ENCODE measurements at places on chromosomes 5 and 9. TPM values are rescaled to one million over a fixed set of nuclear protein-coding genes. Genes with fewer than 3 reads are reported as not detected.

PRXL2C gene
- total RNA-seq = 4.8 TPM

BTNL8 gene
- total RNA-seq = not detected

LECT2 gene
- not detected for total RNA-seq

FAM81B gene
- not detected for total RNA-seq

CSF2 gene
- 41.4 TPM for total RNA-seq

PCDHB7 gene
- total RNA-seq = not detected

CYLC2 gene
- total RNA-seq = not detected

CER1 gene
- total RNA-seq = not detected

GAPT gene
- total RNA-seq = 0.31 TPM

OLFM1 gene
- total RNA-seq = not detected

NUDT12 gene
- 0.26 TPM for total RNA-seq

VAV2 gene
- 1.9 TPM for total RNA-seq

PDE4D gene
- 55.0 TPM for total RNA-seq

PCDHGA11 gene
- total RNA-seq = 0.33 TPM

CAAP1 gene
- 15.8 TPM for total RNA-seq

GRCh38 chr5:97142521-97143254 lies at the start of gene LIX1:
Gene LIX1, minus strand, starts transcription at chr5:97142611. Its CDS starts 35 bp downstream, at chr5:97142576.
- no peak for DNase-seq

DNA sequence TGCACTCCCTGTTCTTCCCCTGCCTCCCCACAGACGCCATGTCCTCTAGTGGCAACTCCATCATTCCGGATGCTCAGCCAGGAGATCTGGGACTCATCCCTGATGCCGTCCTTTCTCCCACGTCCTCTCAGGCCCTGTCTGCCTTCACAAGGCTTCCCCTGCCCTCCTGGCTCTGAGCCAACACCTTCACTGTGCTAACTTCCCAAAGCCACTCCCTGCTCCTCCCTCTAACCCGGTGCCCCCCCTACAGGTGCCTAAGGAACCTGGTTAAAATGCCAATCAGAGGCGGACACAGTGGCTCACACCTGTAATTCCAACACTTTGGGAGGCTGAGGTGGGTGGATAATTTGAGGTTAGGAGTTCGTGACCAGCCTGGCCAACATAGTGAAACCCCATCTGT lies 67.6 kb downstream of the LMX1B start:
- DNase-seq = no peak

- DNase-seq = no peak
Measured at GRCh38 chr9:118992813-118993794, 376.1 kb downstream of the BRINP1 start.

- DNase-seq = no peak
Measured at GRCh38 chr5:84248013-84248412, 136.7 kb downstream of the EDIL3 start.

DNA sequence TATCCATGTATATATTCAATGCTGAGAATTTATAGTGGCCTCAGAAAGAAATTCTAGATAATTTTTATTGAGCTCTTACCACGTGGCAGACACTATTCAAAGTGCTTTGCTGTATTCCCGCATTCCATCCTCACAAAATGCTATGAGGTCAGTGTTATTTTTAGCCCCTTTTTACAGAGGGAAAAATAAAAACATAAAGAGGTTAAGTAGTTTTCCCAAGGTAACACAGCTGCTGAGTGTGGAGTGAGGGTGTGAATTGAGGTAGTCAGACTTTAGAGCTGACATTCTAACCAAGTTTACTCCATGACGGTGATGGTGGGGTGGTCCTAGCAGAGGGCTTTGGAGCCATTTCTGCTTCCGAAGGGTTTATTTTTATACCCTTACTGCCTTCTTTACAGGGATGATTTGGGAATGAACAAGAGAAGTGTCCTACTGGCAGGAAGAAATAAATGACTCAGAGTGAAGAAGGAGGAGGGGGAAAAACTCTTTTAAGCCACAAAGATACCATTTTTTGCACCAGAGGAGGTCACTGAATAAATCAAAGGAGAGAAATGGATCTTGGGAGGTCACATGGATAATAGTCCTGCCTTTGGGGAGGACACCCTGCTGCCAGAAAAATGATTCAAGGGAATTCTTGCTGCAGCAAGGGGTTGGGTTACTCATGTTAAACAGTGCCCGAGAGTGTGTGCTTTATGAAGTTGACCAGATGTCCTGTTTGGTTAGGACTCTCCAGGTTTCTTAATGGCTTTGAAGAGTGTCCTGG lies 76.1 kb downstream of the HMHB1 start:
- DNase-seq = no peak

DNA sequence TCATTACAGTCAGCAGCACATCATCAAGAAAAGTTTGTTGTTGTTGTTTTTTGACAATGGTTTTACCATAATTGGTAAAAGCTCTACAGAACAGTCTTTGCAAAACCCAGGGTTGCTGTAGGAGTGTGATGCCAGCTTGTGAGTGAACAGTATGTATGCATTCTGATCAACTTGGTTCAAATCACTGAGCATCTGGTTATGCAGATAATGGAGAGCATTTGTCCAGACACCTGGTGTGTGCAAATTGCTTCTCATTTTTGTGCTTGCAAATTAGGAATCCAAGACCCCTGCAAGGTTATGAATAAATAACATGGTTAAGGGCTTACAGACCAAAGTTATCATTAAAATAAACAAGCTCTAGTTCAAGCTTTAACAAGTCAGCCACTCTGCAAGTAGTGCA lies 448.7 kb upstream of the ACTBL2 start:
- DNase-seq = no peak

DNA sequence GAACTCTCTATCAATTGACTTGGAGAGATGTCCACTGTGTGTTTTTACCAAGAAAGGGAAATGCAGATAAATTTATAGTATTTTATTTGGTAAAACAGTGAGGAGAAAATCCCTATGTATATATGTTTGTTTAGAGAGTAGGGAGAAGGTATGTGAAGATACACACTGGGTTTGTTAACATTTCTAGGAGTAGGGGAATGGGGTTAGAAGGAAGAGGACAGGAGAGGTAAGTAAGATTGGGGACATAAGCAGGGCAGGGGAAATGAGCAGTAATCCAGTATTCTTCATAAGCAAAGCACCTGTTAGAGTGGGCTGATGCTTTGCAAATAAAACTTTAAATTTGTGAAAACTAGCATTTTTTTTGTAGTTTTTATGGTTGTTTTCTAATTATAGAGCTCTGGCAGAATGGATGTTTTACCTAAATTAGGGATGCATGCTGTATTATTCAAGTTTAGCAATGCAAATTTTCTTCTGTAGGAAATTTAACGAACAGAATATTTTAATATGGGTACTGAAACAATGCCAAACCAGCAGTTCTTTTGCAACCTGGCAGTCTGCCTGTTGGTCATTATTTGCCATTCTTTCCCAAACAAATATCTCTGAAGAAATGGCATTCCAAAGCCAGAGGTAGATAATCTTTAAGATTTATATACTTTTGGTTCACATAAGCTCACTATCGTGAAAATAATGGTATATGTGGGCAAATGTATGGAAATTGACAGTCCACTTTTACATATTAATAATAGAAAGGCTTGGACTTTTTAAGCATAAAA lies 19.4 kb upstream of the DCP2 start:
- DNase-seq = no peak

DNA sequence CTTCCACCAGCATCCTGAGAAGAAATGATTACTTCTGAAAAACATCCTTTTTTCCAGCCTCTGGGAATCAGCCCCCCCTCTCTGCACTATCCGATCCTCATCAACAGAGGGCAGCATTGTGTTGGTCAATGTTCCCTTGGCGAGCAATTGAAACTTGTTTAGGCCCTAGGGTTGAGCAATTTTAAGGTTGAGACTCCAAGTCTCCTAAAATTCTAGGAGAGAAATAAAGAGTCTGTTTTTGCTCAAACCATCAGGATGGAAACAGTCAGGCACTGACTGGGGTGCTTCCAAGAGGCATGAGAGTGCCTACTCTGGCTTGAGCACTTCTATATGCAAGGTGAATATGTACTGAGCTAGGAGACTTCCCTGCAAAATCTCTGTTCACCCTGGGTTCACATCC lies 12.4 kb upstream of the CYFIP2 start:
- DNase-seq = no peak

DNA sequence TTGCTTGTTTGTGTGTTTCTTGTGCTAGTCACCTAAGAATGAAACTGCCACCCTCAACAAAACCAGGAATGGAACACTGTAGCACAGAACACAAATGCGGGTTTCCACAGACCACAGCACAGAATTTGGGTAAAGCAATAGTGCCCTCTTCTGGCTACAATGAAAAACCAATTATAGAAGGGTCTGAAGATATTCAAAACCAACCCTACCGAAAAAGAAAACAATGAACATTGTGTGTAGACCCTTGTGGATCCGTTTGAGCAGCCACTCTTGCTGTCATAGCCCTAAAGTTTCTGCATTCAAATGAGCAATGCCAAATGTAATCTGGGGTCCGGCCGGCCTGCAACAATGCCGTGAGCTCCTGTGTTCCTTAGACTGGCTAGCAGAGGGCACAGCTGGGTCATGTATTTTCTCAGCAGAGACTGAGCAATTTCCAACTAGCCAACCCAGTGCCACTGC lies 8.3 kb upstream of the ENC1 start:
- no peak for DNase-seq

GRCh38 chr9:27572061-27572460 lies 1.2 kb downstream of the C9orf72 start:
- no peak for DNase-seq

GRCh38 chr5:137665678-137666460 lies 70.0 kb downstream of the KLHL3 start:
- no peak for DNase-seq

- no peak for DNase-seq
Measured at GRCh38 chr5:4907571-4907970, 232.6 kb upstream of the ADAMTS16 start.

GRCh38 chr5:126384985-126385384 lies 38.2 kb upstream of the GRAMD2B start:
- no peak for DNase-seq

GRCh38 chr9:95506428-95506677 lies 10.4 kb downstream of the PTCH1 start:
- DNase-seq = peak; percentile 68

DNA sequence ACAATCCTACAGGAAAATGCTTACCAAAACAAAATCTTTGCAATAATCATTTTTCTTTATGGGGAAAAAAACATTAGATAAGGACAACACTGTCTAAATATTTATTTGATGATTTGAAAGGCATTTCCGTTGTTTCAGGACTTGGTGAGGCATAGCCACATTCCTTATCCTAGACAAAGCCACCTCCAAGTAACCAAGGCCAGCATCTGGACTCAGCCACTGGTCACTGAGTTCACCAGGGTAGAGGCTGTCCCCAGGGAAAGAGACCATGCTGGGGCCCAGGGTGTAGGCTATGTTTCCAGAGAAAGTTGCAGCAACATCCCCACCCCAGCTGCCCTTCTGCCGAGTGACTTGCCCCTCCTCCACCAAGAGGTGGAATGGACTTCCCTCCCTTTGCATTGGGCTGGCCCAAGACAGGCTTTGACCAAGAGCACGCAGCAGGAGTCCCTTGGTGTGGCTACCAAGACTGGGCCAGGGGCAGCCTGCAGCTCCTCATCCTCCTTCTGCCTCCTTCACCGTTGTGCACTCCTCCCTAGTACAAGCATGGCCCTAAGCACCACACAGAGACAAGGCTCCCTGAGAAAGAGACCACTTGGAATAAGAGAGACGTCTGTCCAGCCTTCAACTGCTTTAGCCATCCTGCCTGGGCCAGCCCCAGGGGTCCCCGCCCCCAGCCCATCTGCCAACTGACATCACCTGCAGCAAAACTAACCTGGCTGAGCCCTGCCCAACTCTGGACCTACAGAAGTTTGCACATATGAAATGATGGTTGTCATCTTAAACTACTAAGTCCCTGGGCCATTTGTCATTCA lies 68.1 kb upstream of the SPIN1 start:
- DNase-seq = no peak

DNA sequence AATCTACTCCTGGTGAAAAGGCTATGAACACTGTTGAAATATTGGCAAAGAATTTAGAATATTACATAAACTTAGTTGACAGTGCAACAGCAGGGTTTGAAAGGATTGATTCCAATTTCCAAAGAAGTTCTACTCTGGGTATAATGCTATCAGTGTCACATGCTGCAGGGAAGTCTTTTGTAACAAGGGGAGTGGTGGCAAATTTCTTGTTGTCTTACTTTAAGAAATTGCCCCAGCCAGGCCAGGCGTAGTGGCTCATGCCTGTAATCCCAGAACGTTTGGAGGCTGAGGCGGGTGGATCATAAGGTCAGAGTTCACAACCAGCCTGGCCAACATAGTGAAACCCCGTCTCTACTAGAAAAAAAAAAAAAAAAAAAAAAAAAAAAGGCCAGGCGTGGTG lies 86.3 kb upstream of the OTULINL start:
- DNase-seq = no peak

DNA sequence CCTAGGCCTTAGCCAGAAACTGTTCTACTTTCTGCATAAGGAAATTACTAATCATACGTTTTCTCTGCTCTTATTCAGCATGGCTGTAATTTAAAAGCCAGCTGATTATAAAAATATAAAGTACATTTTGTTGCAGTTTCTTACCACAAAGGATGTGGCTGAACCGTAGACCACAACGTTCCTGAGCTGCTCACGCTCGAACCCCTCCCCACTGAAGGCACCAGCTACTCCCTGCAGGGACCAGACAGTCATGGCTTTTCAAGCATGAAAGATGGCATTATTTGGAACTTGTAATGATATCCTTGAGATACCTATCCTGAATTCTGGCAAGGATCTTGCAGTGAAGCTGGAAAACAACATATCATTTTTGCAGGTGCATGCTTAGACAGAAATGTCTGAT lies 91.8 kb upstream of the DMRT1 start:
- DNase-seq = peak; percentile 66

DNA sequence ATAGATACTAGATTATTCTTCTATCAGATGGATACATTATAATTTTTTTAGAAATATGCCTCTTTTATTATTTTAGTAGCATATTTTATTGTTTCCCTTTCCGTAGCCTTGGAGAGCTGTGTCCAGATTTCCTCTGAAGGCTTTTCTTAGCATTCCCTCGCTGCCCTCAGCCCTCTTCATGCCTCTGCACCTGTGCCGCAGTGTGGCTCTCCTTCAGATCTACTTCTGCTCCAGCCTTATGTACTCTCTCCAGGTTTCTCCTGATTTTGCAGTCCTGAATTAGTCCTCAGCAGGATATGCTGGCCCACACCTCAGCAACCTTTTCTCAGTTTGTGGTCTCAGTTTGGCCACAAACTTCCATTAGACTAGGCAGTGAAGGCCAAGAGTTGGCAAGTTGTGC lies 1052.0 kb downstream of the TAF11L14 start:
- no peak for DNase-seq

GRCh38 chr5:32233696-32234447 lies 59.8 kb upstream of the GOLPH3 start:
- DNase-seq = no peak
